ENCODE measurements at places on chromosomes 7 and 10.

DNA sequence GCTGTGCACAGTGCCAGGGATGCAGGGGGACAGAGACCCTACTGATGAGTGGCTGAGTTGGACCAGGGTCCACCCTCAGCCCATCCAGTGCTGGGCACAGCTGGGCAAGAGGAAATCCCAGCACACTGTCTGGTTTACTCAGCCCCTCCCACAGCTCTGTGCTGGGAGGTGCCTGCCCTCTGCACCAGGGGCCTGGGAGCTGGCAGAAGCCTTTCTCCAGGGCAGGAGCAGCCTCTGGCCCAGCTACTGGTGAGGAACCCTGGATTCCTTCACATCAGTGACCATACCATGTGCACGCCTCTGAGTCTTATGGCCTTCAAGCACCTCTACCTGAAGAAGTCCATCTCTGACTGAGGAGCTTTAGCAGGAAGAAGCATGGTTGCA is 25.9 kb upstream of the C10orf71 start:
- DNase-seq = no peak

DNA sequence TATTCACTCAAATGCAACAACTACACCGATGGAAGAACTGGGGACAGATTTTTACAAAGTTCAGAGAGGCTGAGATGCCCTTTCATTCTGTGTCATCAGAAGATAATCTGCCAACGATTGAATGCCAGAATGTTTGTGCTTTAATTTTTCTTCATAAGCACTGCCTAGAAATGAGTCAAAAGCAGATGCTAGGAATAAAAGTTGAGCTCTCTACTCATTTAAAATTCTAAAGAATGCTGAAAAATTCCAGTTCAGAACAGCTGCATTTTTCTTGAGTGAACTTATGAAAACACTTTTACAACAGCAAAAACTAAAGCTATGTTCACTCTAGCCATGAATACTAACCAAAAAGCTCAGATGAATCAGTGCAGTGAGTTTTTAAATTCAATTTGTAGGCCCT is 22.3 kb upstream of the FAM133B start:
- DNase-seq = no peak

GRCh38 chr10:88080213-88080612 is 216.8 kb downstream of the PTEN start:
- no peak for DNase-seq

DNA sequence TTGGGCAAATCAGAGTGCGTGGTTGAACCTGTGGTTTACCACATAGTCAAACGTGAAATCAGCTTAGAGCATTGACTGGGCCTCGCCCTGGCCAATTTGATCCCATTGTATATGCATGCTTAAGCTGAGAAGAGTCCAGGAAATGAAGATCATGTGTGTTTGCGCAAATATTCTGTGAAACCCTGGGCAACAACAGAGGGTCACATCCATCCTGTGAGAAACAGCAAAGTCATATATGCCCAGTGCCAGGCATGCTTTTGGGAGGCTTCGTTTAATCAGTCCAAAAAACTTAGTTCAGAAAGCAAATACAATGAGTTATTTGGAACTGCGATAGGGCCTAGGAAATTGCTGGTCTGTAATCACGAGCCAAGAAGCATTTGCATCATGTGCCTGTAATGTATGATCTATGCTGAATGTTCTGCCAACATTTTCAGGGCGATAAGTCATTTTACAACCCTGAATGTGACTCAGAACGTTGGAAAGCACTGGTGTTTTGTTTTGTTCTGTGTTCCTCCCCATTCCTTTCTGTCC is 412.1 kb upstream of the CELF2 start:
- DNase-seq = no peak

DNA sequence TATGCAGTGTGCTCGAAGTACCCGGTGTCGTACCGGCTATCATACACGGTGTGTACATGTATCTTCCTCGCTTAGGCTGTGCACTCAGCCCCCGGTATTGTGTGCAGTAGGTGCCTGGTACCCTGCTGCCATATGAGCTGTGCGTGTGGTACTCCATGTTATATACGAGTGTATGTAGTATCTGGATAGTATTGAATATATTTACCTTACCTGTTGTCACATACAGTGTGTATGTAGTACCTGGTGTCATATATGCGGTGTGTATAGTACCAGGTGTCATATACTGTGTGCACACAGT is 1.2 kb downstream of the ZMYND11 start:
- no peak for DNase-seq

GRCh38 chr10:125451319-125451718 is 231.6 kb downstream of the TEX36 start:
- no peak for DNase-seq

- DNase-seq = no peak
These were observed 25.0 kb downstream of the SHH start for GRCh38 chr7:155787171-155787851.

DNA sequence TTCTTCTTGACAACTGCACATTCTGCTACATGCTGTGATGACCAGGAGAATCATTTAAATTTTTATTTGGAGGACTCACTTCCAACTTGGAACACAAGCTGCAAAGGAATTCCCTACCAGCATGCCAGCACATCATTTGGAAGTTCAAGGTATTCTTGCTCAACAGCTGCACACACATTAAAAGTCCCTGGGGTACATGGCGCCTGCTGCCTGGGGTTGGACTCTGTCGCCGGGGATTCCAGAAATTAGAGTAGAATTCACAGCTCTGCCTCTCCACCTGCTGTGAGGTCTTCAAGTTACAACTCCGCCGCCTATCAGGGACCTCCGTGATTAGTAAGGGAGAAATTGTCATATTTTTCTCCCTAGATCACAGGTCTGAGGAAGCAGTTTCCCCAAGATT is 1.1 kb downstream of the ZNF32 start:
- DNase-seq = no peak

- no peak for DNase-seq
These were observed 100.7 kb upstream of the DKK1 start for GRCh38 chr10:52213321-52213752.

- DNase-seq = no peak
These were observed 2.9 kb downstream of the DEPP1 start for GRCh38 chr10:44975431-44976331.

- DNase-seq = no peak
These were observed 91.8 kb upstream of the LANCL2 start for GRCh38 chr7:55273186-55273980.

- DNase-seq = no peak
These were observed 4.6 kb upstream of the HMX2 start for GRCh38 chr10:123143162-123143824.

GRCh38 chr10:856416-857157 is 74.9 kb downstream of the LARP4B start:
- DNase-seq = no peak

- no peak for DNase-seq
These were observed 22.2 kb upstream of the UNCX start for GRCh38 chr7:1210321-1210978.

DNA sequence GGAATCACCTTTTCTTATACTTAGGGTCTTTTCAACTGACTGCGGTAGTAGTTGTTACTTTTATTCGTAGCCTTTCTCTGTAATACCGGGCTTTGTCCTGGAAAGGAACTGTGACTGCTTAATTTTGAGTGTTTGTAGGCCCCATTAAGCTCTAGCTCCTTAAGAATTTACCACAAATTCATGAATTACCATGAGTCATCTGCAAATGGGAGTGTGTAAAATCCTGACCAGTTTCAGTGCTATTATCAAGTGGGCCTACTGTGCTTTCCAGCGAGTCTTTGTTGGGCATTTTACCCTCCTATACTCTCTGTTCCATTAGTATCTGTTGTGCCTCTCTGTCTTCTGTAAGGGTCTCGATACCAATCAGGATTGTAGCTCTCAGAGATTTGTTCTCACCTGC is 49.7 kb downstream of the ZMYND11 start:
- no peak for DNase-seq

DNA sequence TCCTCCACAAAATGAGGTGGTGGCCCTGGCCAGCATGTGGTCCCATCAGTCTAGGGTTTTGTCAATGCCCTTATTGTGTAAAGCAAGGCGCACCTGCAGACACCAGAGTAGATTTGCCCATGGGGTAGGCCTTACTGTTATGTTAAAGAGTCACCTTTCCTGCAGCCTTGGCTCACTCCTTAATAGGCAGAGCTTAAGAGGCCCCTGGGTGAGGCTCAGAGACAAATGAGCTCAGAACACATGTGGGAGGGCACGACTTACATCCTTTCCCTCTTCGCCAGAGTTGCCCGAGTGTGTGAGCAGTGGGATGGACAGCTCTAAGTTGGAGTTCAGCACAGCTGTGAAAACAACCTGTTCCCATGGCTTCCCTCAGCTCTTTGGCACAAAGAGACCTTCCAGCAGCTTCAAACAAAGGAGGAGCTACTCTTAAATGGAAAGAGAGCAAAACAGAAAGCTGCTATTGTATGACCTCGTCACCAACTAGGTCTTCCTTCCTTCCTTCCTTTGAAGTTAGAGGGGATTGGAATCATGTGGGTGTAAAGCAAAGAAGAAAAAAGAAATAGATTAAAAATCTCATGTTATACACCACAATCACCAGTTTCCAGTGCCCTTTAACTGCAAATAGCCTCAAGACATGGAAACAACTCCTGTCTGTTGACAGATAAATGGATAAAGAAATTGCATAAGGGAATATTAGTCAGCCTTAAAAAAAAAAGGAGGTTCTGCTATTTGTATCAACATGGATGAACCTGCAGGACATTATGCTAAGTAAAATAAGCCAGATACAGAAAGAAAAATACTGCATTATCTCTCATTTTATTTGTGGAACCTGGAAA is 11.9 kb upstream of the XPNPEP1 start:
- no peak for DNase-seq

DNA sequence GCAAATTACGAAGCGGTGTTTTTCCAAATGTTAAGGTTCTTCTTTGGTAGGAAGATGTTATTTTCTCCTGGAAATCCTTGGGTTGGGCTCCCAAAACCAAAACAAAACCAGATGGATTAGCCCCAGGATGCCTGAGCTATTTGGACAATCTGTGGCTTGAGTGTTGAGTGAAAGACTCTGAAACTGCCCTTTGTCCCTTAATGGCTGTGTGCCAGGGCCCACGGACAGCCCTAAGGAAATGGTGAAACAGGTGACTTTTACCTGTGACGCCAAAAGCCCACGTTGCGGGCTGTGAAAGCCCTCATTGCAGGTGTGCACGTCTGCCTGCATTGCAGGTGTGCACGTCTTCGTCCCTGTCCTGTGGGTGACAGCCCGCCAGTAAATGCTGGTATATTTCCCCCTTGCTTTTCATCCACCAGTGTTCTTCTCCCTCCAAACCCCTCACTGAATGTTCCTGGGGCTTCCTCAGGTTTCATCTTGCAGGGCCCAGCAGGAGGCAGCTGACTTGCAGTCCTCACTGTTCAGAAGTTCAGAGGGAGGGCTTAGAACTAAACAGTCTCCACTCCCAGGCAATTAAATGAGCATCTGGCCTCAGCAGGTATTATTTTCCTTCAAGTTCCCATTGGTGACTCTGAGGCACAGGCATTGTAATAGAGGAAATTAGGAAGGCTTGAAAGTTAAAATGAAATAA is 10.7 kb downstream of the PFKP start:
- DNase-seq = no peak

DNA sequence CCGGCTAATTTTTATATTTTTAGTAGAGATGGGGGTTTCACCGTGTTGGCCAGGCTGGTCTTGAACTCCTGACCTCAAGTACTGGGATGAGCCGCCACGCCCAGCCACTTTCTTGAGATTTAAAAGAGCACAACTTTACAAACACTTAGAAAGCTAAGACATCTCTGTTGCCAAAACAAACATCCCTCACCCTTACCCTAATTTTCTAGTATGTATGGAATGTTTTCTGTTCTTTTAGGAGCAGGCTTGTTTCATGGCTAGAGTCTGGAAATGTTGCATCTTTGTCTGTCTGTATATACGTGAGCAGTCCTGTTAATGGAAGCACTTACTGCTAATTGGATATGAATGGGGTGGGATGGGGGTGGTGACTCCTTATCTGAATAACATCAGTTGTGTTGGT is 2.9 kb downstream of the OLAH start:
- no peak for DNase-seq

GRCh38 chr7:51456431-51457060 is 139.9 kb upstream of the COBL start:
- DNase-seq = no peak

GRCh38 chr10:8874268-8874667 is 819.8 kb downstream of the GATA3 start:
- no peak for DNase-seq

GRCh38 chr10:121127151-121127906 is 276.2 kb downstream of the WDR11 start:
- DNase-seq = no peak

DNA sequence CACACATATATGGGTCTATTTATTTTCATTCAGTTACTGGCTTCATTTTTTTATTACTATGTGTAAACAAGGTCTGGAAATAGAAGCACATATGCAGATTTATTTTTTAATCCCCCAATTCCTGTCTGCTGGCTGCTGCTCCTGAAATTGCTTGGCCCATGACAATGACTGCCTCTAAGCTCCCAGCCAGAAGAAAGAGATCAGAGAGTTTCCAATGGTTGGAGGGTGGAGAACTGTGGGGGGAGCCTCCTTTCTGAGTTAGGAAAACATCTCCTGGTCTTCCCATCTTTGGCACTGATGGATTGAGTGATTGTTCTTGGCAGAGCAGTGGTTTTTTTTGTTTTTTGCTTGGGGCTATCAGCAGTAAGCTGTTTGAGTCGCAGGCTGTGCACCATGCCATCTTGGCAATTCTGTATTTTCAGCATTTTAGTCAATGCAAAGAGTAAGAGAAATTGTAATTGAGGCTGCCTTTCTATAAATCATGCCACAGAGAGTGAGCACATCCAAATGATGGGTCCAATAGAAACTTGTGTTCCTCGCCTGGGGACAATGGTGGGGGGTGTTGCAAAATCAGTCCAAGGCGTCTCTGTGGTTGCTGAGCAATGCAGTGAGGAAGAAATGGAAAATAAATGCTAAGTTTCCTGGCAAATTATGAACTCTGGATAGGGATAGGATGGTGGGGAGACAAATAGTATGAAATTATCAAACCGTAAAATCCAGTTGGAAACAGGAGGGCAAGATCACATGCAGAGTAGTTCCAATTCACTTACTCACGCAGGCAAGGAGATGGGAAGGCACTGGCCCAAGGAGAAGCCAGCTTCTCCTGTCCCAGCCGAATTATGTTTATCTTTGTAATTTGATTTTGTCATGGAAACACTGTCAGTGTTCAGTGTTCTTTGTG is 382.4 kb downstream of the SORCS3 start:
- DNase-seq = no peak

Data from activated CD4-positive, alpha-beta T cell treated with anti-CD3 and anti-CD28 coated beads, Interleukin-2, Interleukin-6, amounts not matched to agents 100 ng/mL and 50 ng/mL, durations not matched to agents 16 hours and 8 hours (primary cell).